ENCODE measurements at places on chromosomes 12 and 14.

DNA sequence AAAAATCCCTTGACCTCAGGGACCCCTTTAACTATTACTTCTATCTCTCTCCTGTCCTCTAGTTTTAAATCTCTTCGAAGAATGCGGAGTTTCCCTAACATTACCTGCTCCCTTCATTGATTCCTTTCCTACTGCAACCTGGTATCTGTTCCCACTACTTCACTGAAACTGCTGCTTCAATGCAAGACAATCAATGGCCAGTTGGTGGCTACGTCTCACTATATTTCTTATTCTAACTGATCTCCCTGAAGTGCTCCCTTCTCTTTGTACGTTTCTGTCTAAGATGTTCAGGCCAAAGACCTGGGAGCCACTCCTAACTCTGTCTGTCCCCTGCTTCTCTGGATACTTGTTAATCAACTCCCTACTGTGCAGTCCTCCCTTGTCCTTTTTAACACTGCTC, 10.3 kb upstream of the KCNA1 start:
- DNase-seq = no peak

GRCh38 chr12:112170376-112170775, 45.0 kb downstream of the TRAFD1 start:
- DNase-seq = no peak

DNA sequence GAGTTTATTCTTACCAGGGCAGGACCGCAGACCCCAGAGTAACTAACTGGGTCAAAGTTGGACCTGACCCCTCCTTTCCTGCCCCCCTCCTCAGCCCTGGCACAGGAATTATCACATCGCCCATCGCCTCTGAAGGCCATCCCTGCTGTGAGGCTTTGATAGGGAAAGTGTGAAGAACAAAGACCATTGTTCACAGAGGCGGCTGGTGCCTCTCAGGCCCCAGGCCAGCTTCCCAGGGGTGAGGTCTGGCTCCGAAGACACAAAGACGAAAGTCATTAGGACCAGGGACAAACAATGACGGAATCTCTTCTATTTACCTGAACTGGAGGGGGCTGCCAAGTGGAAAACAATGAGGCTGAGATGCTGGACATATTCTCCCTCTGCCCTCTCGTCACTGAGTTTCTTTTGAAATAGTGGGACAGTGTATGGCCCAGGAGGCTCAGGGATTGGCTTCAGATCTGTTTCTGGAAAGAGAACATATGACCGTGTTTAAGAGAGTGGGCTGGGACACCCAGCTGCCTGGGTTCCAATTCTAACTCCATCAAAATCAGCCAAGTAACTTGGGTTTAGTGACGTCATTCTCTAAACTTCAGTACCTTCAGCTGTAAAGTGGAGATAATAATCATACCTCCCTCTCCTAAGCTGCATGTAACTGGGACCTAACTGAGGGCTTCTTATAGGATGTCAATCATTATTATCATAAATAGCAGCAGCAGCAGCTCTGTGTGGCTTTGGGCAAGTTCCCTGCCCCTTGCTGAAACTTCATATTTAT, 769.4 kb downstream of the MED13L start:
- DNase-seq = no peak

DNA sequence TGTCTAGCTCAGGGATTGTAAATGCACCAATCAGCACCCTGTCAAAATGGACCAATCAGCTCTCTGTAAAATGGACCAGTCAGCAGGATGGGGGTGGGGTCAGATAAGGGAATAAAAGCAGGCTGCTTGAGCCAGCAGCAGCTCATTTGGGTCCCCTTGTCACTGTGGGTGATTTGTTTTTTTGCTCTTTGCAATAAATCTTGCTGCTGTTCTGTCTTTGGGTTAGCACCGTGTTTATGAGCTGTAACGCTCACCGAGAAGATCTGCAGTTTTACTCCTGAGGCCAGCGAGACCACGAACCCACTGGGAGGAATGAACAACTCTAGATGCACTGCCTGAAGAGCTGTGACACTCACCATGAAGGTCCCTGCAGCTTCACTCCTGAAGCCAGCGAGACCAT, 134.1 kb upstream of the LMNTD1 start:
- DNase-seq = peak; percentile 15

- no peak for DNase-seq
These were observed 15.5 kb downstream of the MORN3 start for GRCh38 chr12:121653999-121654398.
